ENCODE measurements at places on chromosomes 12 and 14. TPM values are rescaled to one million over a fixed set of nuclear protein-coding genes. Genes with fewer than 3 reads are reported as not detected.

Gene C12orf50
- 0.30 TPM for total RNA-seq

Gene TMEM132D
- total RNA-seq: not detected

Gene BEST3
- total RNA-seq: 0.18 TPM

Gene CHGA
- not detected for total RNA-seq

Gene CLIP1
- total RNA-seq: 71.0 TPM

Gene ABCD2
- not detected for total RNA-seq

Gene STYK1
- 15.2 TPM for total RNA-seq

Gene REC8
- 29.6 TPM for total RNA-seq

Gene ARL1
- total RNA-seq: 65.4 TPM

Gene IFNG-AS1
- not detected for total RNA-seq

Gene OSGEP
- total RNA-seq: 39.1 TPM

Gene ATP6V1D
- 63.1 TPM for total RNA-seq

Gene OR4N2
- not detected for total RNA-seq

Gene KRT6C
- not detected for total RNA-seq

Gene KERA
- not detected for total RNA-seq

Gene SLCO1B1
- not detected for total RNA-seq

Gene RNFT2
- total RNA-seq: 6.6 TPM

Gene MANSC4
- total RNA-seq: 0.65 TPM

Gene PPM1H
- total RNA-seq: 4.9 TPM

Gene KRT1
- total RNA-seq: not detected

Data from endothelial cell of umbilical vein (primary cell).